Cerebellum (tissue), 4 donors: ENCODE measurements at places on chromosomes 11 and 22.

DNA sequence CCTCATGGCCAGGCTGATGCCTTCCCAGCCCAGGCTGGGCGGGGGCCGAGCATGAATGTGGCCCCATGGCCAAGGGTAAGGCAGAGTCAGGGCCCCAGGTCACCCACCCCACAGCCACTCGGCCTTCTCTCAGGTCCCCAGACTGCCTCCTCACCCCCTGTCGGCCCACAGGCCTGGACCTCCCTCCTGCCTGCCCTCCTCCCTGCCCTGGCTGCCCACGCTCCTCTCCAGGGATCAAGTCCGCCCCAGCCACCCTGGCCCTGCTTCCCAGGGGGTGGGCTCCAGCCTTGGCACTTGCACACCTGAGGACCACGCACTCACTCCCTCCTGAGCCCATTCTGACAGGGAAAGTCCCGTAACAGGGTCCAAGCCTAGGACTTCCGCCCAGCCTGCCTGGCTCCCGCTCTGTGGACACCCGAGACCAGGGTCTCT lies 37.8 kb upstream of the TH start:
- no peak for DNase-seq

DNA sequence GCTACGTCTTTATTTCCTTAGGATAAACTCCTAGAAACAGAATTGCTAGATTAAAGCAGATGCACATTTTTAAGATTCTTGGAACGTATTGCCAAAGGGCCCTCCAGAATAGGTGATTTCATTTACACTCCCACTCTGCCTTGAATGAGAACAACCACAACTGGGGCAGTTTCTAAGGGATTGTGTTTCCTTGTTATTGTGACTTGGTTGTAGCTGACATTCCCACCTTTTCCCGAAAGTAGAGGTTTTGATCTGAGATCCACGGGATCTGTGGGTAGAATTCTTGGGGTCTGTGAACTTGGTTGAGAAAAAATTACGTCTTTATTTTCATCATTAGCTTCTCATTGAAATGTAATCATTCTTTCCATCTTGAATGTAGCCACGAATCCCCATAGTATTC lies 21.5 kb downstream of the LRRC32 start:
- DNase-seq, result no peak

DNA sequence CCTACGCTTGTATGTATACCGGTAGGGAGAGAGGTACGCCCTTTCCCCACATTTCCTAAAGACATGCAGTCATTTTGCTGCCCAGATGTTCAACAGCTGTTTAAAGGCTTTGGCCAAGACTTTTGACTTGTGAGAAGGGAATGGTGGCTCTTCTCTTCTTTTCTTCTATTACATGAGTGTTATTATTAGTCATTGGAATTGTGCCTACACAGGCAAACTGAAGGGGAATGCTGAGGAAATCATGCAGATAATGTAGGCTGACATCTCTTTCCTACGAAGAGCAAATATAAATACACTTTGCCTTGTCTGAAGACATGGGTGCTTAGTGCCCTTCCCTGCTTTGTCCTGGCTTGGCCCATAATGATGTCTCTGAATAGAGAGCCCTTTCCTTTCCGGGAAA lies 194.3 kb upstream of the NARS2 start:
- DNase-seq, result no peak

DNA sequence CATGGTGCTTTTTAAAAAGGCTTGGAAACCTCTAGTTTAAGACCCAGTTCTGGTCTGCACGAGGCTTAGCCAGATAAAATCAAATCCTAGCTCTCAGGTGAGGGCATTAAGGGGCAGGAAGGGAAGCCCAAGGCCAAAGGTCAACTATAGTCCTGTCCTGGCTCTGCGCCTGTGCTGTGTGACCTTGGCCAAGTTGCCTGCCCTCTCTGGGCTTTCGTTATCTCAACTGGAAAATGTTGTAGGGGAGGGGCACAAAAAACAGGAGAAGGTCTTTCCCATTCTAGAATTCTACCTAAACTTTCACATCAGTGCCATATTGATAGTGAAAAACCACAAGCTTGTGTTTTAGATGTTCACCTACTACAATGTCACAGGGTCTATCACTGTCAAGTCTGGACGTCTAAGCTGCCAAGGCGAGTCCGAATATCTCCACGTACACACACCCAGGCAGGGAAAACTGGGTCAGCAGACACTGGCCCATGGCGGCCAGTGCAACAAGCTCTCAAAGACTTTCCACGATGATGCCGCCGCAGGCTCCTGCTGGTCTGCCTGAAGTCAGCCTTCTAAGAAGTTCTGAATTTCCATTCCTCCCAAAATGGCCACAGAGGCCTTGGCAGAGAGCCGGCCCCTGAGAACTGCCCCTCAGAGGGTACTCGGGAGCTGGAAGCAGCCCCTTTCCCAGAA lies 18.0 kb downstream of the MN1 start:
- no peak for DNase-seq

GRCh38 chr11:4511282-4512245 lies 29.1 kb downstream of the OR52K1 start:
- no peak for DNase-seq

DNA sequence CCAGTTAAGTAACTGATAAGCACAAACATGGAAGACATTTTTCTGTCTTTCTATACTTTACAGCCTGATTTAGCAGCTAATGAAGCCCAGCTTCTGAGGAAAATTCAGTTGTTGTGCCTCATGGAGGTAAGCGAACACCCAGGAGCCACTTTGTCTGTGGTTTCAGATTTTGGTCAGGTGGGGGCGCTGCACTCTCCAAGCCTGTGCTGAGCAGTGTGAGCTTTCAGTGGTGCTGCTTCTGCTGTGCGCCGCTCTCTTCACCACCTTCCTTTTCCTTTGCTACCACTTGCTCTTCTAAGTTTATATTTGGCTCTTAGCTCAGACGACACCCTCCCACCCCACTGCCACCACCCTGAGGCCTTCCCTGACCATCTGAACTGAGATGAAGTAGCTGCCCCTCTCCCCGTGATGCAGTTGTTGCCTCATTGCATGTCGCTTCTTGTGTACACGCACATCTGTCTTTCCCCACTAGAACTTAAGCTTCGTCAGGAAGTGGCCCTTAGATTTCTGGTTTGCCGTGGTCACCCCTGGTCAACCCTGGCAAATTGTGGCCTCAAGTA lies 14.0 kb downstream of the PSMD13 start:
- DNase-seq, result no peak

DNA sequence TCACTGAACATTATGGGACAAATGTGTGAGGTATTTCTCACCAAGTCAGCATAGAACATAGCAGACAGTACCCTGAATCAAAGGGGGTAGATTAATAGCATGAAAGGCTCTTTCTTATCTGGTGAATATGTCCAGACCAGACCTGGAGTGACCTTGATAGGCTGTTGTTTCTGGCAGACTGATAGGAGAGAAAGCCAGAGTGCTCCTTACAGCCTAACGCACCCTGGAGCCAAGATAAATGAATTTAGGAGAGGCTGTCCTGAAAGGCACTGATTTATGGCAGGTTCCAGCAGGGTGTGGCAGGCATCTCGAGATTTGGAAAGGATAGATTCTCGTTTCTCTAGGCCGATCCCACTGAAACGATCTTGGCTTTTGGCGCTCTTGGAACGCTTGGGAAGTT lies 204.6 kb downstream of the DBX1 start:
- no peak for DNase-seq

DNA sequence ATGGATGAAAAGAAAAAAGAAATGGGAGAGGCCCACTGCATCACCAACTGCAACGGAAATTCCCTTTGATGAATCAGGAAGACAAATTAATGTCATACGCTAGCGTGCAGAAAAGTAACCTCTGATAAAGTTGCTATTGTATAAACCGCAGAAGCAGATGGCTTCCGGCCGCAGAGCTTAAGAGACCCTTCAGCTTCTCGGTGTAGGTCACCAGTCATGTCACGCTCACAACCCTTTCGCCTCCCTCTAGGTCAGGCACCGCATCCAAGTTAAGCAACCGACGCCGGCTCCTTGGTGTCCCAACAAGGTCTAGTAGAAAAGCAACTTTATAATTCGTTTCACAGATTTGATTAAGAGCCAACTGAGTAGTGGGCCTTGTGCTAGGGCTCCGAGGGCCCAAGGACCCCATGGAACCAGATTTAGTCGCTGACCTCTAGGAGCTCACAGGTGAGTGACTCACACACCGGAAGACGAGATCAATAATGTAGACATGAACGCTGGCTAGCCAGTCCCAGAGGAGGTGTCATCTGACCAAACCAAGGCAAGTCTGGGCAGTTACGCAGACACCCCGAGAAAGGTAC lies 1.2 kb upstream of the ZFP91 start:
- no peak for DNase-seq

- peak; percentile 37 for DNase-seq
These were observed 667 bp downstream of the RAB6A start for GRCh38 chr11:73760135-73760678.

GRCh38 chr11:2774173-2775082 lies 74.6 kb upstream of the KCNQ1OT1 start:
- no peak for DNase-seq

DNA sequence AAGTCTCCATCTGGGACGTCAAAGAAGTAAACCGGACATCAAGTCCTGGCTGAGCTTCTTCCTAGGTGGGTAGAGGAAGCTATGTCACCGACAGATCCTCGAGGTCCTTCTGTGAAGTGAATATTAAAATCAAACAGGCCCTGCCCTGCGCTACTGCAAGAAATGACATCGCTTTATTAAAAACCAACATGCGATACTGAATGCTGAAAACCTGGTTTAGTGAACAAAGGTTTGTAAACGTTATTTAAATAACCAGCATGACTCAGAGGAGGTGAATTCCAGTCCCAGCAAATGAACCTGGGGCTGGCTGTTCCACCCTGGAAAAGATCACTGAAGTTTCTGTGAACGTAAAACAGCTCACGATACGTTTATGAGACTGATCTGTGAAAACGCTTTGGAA lies 645 bp downstream of the RTCB start:
- DNase-seq, result no peak

GRCh38 chr22:26549902-26550497 lies 37.7 kb upstream of the TFIP11 start:
- no peak for DNase-seq

GRCh38 chr11:129639300-129639699 lies 176.3 kb upstream of the TMEM45B start:
- no peak for DNase-seq

- DNase-seq, result no peak
These were observed 4.6 kb upstream of the H19 start for GRCh38 chr11:2002042-2002776.

- no peak for DNase-seq
These were observed 30.1 kb upstream of the CBX7 start for GRCh38 chr22:39182478-39183030.

DNA sequence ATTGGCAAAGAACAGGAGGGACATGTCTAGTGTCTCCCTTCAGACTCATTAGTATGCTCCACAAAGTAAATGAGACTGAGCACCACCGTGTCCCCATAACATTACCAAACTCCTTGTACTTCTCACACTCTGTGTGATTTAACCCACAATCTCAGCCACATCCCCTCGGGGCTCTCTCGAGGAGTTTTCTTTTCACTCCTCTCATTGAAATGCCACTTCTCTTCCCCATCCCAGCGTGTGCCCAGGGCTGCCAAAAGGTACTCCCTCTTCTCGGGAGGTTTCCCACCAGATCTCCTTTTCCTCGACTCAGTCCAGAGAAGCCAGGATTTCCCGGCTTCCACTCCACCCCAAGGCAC lies 1.1 kb downstream of the RBFOX2 start:
- DNase-seq, result peak; percentile 38

- no peak for DNase-seq
These were observed 2.8 kb downstream of the KCTD14 start for GRCh38 chr11:78020246-78020645.

DNA sequence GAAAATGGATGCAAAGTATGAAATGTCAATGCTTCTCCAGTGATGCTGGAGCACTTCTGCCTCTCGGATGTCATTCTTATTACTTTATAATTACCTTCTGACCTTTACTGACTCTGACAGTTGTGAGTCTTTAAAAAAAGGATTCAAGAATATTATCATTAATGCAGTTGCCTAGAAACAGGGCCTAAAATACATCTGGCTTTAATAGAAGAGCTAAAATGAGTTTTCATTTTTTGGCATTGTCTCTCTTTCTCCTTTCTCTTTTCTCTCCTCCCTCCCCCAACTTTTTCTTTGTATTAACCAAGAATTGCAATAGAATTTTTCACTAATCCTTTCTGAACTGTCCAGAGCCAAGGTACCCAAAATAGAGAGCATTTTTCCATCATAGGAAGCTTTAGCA lies 45.9 kb downstream of the FDX1 start:
- no peak for DNase-seq

DNA sequence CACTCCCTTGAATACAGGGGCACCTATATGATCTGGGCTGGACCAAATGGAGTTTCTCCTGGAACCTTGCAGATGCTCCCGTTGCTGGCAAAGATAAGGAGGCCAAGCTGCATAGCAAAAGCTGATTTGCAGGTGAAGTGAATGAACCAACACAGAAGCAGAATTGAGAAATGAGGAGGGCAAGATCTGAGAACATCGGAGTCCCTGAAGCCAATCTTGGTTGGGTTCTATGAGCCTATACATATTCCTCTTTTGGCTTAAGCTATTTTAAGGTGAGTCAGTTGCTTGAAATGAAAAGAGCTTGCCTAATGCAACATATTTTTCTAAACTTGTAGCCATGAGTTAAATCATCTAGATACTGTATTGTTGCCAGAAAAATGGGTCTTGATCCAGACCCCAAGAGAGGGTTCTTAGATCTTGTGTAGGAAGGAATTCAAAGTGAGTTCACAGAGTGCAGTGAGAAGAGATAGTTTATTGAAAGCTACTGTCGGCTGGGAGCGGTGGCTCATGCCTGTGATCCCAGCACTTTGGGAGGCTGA lies 23.5 kb downstream of the WEE1 start:
- DNase-seq, result no peak

DNA sequence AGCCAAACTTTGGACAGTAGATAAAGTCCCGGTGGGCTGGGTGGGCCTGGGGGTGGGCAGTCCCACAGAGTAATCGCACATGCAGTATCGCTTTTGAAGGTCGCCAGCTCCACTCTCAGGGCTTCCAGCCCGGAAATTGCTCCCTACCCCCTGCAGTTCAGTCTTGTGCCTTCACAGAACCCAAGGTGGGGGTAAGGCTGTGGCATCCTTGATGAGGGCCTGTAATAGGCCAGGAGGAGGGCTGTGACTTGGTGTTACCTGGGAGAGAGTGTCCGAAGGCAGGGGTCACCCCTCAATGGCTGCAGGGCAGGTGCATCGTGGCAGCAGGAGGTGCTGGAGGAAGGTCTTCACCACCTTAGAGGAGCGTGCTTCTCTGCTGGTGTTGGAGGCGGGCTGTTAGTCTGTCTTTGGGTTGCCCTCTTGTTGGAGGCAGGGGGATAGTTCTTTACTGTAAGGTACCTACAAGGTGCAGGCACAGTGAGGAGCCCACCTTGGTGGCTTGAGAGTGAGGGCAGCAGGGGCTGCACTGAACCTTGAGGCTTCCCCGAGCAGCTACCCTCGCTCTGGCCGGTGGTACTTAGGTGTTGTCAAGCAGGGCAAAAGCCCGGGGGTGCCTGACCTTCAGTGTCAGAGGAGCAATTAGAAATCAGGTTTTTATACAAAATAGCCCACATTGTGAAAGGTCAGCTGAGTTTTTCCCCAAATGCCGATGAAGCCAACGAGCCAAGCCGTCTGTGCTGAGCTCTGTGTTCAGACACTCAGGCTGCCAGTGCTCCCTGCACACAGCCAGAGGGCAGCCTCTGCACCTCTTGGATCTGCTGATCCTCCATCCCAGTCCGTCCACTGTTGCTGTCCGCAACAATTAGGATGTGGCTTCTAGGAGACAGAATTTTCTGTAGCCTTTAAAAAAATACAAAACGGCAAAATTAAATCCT lies 21.9 kb downstream of the SAMM50 start:
- DNase-seq, result no peak
